NCI-H1105 (cell line): ENCODE measurements at places on chromosomes 2 and 18.

- no peak for DNase-seq
Measured at GRCh38 chr2:223554923-223555322, 47.2 kb downstream of the SCG2 start.

DNA sequence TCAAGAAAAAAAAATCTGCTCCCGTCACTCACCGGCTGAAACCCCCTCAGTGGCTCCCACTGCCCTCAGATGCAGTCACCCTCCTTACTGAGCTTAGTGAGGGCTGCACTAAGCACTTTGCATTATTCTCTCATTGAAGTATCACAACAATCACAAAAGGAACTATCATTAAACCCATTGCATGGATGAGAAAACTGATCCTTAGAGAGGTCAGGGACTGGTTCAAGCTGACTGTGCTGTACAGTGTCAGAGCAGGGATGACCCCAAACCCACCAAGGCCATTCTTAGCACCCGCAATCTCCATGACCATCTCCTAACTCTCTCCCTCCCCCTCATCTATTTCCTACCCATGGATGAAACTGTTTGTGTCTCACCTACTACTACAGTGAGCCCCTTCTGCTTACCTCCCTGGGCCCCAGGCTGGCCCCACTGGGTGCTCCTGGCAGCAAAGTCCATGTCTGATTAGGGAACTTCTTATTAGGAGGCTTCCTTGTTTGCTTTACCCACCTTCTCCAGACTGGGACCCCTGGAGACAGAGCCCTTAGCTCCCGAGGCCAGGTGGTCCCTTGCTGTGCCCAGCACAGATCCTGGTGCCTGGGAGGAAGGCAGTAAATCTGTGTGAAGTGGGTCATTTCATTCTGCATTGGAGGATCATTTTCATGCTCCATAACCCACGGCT is 139.3 kb upstream of the ID2 start:
- no peak for DNase-seq

GRCh38 chr2:101332885-101333766 is 24.6 kb upstream of the RNF149 start:
- DNase-seq: no peak

- DNase-seq: no peak
Measured at GRCh38 chr18:10329101-10329500, 125.3 kb upstream of the APCDD1 start.

DNA sequence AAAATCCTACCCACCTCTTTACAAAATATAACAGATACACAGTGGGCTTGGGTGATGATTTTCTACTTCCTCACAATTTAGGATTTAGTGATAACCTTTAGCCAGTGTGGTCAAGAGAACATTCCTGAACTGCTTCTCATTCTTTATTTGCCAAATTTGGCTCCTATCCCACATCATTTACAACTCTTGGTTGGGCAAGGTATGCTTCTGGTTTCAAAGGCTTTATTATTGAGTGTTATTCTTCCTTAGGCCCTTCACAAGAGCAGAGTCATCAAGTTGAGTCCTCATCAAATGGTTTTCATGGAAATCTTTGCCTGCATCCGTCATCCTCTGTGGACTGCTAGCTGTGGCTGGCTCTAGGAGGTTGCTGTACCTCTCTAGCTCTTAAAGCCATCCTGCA is 472.0 kb upstream of the ETAA1 start:
- no peak for DNase-seq

DNA sequence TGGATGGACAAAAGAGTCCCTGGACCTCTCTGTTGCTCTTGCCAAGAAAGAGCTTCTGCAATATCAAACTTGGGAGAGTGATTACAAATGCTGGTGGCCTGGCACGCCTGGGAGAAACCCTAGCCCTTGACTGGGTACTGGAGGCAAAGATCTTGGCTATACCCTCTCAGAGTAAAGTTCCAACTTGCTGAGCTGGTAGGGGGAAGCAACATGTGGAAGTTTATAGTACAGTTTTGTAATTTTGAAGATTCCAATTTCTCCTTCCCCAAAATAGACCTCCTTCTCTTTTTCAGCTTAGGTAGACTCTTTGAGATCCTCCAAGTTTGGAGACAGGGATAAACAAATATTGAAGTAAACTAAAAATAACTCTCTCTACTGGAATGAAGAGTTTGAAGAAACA is 645.3 kb downstream of the NR4A2 start:
- no peak for DNase-seq

- DNase-seq: no peak
Measured at GRCh38 chr2:231469583-231469950, 5.3 kb upstream of the NCL start.

- DNase-seq: no peak
Measured at GRCh38 chr2:237616734-237617586, 10.4 kb upstream of the LRRFIP1 start.
